ENCODE measurements at places on chromosomes 13 and 19.

GRCh38 chr19:13098277-13099072, 4.2 kb downstream of the LYL1 start:
- DNase-seq, result peak; percentile 66

DNA sequence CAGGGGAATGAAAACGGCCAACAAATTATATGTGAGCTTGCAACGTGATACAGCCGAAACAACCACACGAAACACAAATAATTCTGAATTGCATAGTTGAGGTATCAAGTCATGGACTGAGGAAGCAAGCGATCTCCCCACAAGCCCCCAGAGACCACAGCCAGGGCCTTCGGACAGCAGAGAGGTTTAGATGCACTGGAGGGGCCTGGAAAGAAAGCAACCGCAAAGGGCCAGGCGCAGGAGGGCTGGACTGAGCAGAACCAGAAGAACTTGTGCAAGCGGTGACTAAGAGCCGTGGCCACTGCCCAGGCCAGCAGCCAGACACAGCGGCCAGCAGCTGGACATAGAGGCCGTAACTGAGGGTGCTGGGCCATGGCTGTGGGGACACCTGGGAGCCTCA, 131.4 kb downstream of the TNFRSF19 start:
- no peak for DNase-seq

- no peak for DNase-seq
Measured at GRCh38 chr19:56642711-56643459, at the start of gene SMIM17. TSS of gene SMIM17 (plus strand) at chr19:56643159. CDS start at chr19:56645668, 2,509 bp downstream.

DNA sequence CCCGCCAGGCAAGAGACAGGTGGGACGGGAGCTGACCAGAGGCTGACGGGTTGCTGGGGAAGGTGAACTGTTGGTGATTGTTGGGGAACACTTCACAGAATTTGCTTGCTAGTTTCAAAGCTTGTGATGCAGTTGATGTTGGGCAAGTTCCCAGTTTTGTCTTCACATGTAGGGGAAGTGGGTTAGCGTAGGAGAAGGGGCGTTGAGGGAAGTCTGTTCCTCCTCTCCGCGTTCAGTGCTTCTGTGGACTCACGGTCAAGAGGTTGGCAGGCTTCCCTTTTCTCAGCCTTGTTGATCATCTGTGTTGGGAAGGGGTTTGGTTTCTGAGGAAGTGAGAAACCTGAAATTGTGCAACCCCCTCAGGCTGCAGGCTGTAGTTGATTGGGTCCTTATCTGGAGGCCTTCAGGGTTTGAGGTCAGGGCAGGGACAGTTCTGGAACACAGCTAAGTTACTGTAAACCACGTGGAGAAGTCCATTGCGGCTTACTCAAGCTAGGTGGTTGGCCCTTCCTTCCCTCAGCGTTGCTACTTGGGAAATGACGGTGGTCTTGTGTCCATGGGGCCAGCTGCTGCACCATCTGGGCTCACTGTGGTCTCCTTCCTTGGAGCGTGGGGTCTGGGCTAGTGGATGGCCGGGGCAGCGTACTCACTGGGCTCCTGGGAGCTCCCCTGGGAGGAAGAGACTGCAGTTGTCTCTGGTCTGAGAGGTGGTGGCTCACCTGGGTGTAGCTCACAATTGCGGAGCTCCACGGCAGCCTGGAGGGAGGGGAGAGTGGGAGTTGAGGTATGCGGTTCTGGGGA, 7.5 kb downstream of the RPS9 start:
- no peak for DNase-seq

- no peak for DNase-seq
Measured at GRCh38 chr13:82791035-82791434, 1091.2 kb downstream of the SLITRK1 start.

DNA sequence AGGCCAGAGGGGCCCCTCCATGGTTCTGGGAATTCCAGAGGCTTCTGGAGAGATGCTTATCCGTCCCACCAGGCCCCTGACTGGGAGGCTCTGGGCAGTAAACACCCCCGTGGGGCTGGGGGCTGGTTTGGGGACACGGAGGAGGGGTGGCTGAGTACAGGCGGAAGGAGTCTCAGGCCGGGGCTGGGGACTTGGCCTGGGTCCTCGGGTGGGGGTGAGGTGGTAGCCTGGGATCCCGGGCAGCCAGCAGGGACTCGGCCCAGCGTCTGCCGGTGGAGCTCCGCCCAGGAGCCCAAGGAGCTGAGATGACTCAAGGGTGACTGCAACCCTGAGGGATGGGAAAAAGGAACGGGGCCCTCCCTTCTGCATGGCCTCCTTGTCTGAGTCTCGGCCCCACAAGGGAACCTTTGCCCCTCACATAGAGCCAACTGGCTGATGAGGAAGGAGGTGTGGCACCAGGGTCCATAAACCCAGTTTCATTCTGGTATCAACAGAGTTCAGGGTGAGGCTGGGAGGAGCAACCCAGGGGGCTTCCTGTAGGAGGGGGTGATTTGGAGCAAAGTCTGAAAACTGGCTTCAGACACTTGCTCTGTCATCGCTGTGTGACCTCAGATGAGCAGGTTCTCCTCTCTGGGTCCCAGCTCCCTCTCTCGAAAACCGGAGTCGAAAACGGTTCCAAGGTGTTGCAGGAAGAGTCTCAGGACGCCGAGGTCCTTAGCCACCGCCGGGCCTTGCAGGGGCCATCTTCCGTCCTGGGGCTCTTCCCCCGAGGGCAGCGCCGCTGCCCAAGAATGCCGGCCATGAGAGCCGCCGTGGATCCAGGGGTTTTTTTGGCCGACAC, 809 bp downstream of the MISP start:
- DNase-seq, result no peak

DNA sequence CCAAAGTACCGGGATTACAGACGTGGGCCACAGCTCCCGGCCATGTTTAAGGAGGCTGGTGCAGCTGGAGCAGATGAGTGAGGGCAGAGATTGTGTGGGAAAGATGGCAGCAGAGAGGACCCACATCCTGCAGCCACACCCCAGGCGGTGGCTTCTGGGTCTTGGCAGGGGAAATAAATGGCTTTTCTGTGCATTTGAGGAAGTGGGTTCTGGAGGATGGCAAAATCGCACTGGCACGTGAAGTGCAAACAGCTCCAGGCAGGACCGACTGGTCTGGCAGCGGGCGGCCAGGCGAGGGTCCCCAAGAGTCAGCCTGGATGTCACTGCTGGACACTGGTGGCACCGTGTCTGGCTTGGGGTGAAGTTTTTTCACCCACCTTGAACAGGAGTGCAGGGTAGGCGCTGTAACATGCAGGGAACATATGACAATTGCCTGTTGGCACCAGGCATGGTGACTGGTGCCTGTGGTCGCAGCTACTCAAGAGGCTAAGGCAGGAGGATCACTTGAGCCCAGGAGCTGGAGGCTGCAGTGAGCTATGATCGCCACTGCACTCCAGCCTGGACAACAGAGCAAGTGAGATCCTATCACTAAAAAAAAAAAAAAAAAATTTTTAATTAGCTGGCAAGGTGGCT, 8.4 kb downstream of the B3GNT3 start:
- DNase-seq, result peak; percentile 66

DNA sequence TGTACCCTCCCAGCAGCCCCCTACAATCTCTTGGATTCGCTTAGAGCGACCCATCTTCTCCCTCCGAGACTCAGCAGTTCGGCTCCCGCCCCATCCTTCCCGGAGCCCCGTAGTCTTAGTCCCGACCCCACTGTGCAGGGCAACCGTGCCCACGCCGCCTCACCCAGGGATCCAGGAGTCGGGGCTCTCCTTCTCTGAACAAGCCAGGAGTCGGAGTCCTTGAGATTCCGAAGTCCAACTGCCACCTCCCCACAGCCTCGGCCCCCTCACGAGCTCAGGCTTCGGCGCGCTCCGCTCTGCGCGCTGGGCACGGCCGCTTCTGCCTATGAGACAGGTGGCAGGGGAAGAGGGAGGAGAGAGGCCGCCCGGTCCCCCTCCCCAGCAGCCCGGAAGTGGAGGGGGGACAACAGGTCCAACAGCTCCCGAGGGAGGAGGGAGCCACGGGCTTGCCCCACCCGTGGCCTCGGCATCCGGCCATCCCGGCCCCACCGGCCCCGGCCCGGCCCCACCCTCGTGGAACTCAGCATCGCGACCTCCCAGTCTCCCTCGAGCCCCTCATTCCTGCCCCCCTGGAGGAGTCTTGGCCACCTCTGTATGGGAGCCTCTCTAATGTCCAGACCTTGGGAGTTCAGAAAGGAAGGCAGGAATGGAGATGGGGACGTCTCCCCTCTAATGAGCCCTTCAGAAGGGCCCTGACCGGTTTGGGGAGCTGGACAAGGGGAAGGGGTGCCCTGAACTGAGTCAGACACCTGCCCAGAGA, at the start of gene PHLDB3:
TSS of gene PHLDB3 (minus strand) at position 321 of the 760 bp plus-strand sequence. CDS start 628 bp downstream, outside the sequence.
- no peak for DNase-seq

GRCh38 chr19:48836089-48837017, at the start of gene HSD17B14:
TSS of gene HSD17B14 (minus strand) at chr19:48836491. CDS start at chr19:48836411, 80 bp downstream.
- DNase-seq, result no peak

GRCh38 chr13:113912596-113912995, 48.7 kb upstream of the GAS6 start:
- no peak for DNase-seq

- DNase-seq, result no peak
Measured at GRCh38 chr13:99151516-99151915, 49.1 kb upstream of the UBAC2 start.

GRCh38 chr13:39490136-39490535, 112.9 kb downstream of the LHFPL6 start:
- DNase-seq, result no peak

GRCh38 chr19:21430675-21431074, 33.7 kb downstream of the ZNF493 start:
- DNase-seq, result no peak

GRCh38 chr19:14347999-14348889, 33.0 kb upstream of the ADGRE5 start:
- DNase-seq, result peak; percentile 76

DNA sequence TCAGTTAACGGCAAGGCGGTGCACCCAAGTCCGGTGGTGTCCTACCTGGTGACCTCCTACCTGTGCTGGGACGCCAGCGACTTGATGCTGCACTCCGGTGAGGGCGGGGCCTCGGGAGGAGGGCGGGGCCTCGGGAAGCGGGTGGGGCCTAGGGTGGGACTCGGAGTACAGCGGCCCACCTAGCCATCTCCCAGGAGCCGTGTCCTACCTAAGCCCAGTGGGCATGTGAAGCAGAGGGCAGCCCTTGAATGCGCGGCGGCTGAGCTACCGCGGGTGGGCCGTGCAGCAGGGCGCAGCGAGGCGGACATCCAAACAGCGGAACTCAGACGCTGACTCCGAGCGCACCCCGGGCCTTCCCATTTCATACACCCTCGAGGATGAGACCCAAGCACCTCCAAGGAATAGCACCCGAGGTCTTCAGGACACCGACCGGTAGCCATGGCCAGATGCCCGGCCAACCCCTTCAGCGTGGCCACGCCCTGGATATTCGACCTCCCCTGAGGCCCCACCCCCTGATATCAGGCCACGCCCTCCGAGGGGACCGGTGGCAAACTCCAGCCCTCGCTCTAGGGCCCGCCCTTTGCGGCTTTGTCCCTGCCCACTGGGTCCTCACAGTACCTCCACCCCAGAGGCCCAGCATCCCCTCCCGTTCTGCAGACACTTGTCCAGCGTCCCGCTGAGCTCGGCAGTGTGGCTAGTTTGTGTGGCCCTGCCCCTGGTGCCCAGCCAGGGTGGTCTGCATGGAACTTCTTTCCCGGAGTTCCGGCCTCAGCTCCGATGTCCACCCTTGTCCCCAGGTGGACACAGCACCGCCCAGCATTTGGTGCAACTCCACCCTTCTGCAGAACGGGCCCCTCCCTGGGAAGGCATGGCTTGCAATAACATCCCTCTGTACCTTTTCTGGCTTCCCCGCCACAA, 5.4 kb downstream of the KLK1 start:
- DNase-seq, result no peak

GRCh38 chr13:44576351-44577235, 463 bp upstream of the TSC22D1 start:
- no peak for DNase-seq
